ENCODE measurements at places on chromosomes 2 and 18. TPM values are rescaled to one million over a fixed set of nuclear protein-coding genes. Genes with fewer than 3 reads are reported as not detected.

VAMP8 gene
- total RNA-seq: 84.5 TPM

CHRNA1 gene
- total RNA-seq: not detected

COL3A1 gene
- not detected for total RNA-seq

GPBAR1 gene
- 0.16 TPM for total RNA-seq

FBLN7 gene
- total RNA-seq: 7.9 TPM

ACMSD gene
- total RNA-seq: not detected

PAX3 gene
- not detected for total RNA-seq

ZNF804A gene
- total RNA-seq: not detected

DYNAP gene
- total RNA-seq: not detected

SLC4A1AP gene
- total RNA-seq: 19.1 TPM

UGT1A4 gene
- total RNA-seq: not detected

PRKAG3 gene
- not detected for total RNA-seq

HIBCH gene
- total RNA-seq: 17.6 TPM

FIGN gene
- not detected for total RNA-seq

BARD1 gene
- total RNA-seq: 28.1 TPM

RGPD3 gene
- 0.20 TPM for total RNA-seq

KLHL30 gene
- total RNA-seq: not detected

HYCC2 gene
- 24.7 TPM for total RNA-seq

SALL3 gene
- not detected for total RNA-seq

GTF2A1L gene
- not detected for total RNA-seq

AMER3 gene
- not detected for total RNA-seq

KANSL3 gene
- total RNA-seq: 37.8 TPM

DNAJC5G gene
- total RNA-seq: not detected

CTDSP1 gene
- total RNA-seq: 94.7 TPM

LANCL1 gene
- 34.0 TPM for total RNA-seq

CYP27A1 gene
- total RNA-seq: 0.18 TPM

ALLC gene
- total RNA-seq: not detected

C2orf66 gene
- not detected for total RNA-seq

TSPYL6 gene
- total RNA-seq: not detected

SKA1 gene
- 32.2 TPM for total RNA-seq

TUBB8B gene
- not detected for total RNA-seq

MDH1B gene
- 0.56 TPM for total RNA-seq

SPATA3 gene
- total RNA-seq: 0.76 TPM

All from activated CD8-positive, alpha-beta T cell treated with anti-CD3 and anti-CD28 coated beads for 36 hours (primary cell).